Activated CD4-positive, alpha-beta T cell treated with anti-CD3 and anti-CD28 coated beads, Interleukin-2, amount 50 U/mL, for 1 hour (primary cell): ENCODE measurements at places on chromosomes 2 and 18.

DNA sequence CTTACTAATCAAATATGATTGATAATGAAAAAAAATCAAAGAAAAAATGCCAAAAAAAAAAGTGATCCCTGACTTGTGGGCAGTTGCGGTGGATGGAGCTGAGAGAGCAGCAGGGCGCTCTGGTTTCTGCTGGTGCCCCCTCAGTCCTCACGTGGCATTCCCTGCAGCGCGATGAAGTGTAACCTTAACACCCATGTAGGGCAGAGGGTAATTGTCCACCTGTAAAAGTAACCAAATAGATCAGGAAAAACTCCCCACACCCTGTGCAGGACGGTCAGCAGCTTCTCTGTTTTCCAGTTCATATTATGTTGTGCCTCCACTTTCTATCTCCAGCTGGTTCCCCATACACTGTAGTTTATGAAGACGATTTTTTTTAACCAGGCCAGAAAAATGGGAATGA is 25.0 kb downstream of the COA5 start:
- no peak for DNase-seq

DNA sequence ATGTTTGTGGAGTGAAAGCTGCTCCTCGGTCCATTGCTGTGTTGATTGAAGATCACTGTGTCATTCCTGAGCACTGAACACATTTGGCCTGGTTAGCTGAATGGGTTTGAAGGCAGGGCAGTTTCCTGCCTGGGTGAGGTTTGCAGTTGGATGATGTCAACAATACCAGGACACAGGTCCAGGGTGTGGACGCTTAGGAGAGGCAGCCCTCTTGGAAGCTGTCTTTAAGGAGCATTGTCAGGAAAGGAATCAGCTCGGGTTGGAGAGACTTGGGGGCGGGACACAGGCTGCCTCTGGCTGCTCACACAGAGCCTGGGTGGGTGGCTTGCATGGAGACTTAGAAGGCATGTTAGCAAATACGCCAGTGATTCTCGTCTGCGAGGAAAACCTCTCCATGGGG is 237.7 kb downstream of the SEPTIN10 start:
- DNase-seq, result no peak

GRCh38 chr18:23422751-23423418 is 30.2 kb upstream of the RIOK3 start:
- DNase-seq, result no peak

- DNase-seq, result no peak
Observed at GRCh38 chr2:68837861-68838341, 33.3 kb downstream of the BMP10 start.

- no peak for DNase-seq
Observed at GRCh38 chr18:56083523-56084287, 495.7 kb upstream of the TCF4 start.
